ENCODE measurements at places on chromosomes 16 and 17. TPM values are rescaled to one million over a fixed set of nuclear protein-coding genes. Genes with fewer than 3 reads are reported as not detected.

KRT23 gene
- total RNA-seq = not detected

DNA sequence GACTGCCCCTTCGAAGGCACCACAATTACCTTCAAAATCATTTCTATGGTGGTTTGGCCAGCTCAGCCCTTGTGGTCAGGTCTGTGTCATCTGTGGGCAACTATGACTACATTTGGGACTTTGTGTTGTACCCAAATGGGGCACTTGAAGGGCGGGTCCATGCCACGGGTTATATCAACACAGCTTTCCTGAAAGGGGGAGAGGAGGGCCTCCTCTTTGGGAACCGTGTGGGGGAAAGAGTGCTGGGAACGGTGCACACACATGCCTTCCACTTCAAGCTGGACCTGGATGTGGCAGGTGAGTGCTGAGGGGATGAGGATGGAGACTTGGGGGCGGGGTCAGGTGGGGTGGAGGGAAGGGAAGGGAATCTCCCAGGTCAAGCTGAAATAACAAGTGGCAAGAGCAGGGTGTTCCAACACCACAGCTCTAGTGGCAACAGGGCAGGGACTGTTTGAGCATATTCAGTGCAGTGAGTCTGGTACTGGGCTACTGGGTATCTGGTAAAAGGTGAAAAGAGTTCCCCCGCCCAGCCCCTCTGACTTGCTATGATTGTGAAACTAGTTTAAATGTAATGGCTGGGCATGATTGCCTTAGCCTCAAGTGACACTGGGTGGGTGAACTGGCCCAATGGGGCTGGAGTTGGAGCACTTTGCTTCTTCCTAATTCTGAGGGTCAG lies 1.7 kb downstream of the AOC2 start:
- peaks cover 35% of the 10 kb centered on the region for H3K36me3 ChIP-seq
- H3K4me3 ChIP-seq = no peak overlapping the region
- DNase-seq = no peak
- peaks cover 5% of the 10 kb centered on the region for H3K27me3 ChIP-seq

SMIM22 gene
- total RNA-seq = not detected

- peak overlapping the region; percentile 55 for H3K4me3 ChIP-seq
- no peaks in the 10 kb centered on the region for H3K36me3 ChIP-seq
- no peak overlapping the region for H3K27ac ChIP-seq
- H3K27me3 ChIP-seq = peaks cover 13% of the 10 kb centered on the region
- DNase-seq = peak; percentile 61
- peaks cover 6% of the 10 kb centered on the region for H3K4me1 ChIP-seq
These were observed 135.4 kb downstream of the KCNJ12 start for GRCh38 chr17:21511363-21512195.

DNA sequence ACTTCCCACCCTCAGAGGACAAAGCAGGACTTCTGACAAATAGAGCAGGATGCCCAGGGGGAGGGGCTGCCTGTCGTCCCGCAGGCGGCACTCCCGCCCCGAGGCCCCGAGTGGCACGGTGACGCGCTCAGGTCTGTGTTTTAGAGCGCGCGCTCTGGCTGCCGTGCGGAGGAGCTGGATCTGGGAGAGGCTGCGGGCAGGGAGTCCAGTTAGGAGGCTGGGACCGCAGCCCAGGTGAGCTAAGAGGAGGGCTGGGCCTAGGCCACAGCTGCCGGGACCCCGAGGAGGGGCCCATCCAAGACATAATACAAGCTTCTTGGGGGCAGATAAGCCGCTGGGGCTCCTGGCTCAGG lies 6.4 kb downstream of the DOC2A start:
- no peaks in the 10 kb centered on the region for H3K27me3 ChIP-seq
- H3K4me3 ChIP-seq = no peak overlapping the region
- H3K4me1 ChIP-seq = no peaks in the 10 kb centered on the region
- H3K27ac ChIP-seq = no peak overlapping the region
- no peaks in the 10 kb centered on the region for H3K36me3 ChIP-seq
- no peak for DNase-seq

DNA sequence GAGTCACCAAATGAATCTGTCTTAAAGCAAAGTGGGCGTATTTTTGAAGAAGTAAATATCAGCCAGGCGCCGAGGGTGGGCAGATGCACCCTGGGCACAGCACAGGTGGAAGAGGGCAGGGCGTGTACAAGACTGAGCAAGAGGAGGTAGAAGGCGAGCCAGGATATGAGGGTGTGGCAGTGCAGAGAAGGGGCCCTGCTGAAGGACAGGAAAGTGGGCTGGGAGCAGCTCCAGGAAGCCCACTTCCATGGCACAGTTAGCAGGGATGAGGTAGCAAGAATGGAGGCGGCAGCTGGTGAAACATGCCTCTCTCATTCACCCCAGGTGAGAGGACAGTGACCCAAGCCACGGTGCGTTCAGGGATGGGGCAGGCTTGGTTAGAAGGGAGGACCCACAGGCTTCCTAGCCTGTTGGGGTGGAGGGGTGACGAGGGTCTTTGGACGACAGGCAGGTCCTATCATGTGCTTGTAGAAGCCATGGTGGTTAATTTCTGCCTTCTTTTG lies 149.3 kb downstream of the CLEC16A start:
- DNase-seq = no peak
- no peak overlapping the region for H3K27ac ChIP-seq
- peaks cover 20% of the 10 kb centered on the region for H3K4me1 ChIP-seq
- H3K27me3 ChIP-seq = no peaks in the 10 kb centered on the region
- no peaks in the 10 kb centered on the region for H3K36me3 ChIP-seq

DNA sequence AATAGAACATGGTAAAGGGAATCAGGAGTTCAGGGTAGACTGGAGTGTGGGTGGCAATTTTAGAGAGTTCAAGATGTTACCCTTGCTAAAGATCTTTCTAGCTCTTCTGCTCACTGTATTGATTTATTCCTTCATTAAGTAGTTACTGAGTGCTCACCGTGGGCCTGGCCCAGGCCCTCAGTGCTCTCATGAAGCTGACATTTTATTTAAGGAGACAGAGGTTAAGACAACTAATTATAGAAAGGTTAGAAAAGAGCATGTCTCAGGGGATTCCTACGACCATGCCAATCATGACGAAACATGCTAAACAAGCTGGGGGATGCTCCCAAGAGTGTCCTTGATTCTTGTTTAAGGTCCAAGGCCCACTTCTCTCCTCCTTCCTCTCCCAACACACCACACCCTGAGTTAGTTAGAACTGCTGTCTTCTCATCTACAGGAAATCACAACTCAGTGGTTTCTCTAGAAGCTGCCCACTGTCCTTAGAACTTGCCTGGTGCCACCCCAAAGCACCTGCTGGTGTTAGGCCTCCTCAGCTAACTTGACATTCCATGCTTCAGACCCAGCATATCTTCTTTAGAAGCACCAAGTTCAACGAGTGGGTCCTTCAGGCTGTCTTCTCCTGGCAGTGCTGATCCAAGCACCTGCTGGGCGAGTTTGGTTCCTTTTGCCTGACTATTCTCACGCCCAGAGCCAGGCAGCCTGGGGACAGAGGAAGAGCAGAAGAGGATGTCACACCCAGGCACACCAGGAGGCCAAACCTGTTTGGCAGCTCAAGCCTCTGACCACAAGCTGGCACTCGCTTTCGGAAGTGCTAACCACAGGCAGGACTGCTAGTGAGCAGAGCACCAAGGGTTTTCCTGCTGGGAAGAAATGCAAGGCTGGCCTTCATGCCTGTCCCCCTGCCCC lies 79.0 kb downstream of the GAS7 start:
- H3K27ac ChIP-seq = no peak overlapping the region
- H3K27me3 ChIP-seq = no peaks in the 10 kb centered on the region
- H3K4me3 ChIP-seq = no peak overlapping the region

DNA sequence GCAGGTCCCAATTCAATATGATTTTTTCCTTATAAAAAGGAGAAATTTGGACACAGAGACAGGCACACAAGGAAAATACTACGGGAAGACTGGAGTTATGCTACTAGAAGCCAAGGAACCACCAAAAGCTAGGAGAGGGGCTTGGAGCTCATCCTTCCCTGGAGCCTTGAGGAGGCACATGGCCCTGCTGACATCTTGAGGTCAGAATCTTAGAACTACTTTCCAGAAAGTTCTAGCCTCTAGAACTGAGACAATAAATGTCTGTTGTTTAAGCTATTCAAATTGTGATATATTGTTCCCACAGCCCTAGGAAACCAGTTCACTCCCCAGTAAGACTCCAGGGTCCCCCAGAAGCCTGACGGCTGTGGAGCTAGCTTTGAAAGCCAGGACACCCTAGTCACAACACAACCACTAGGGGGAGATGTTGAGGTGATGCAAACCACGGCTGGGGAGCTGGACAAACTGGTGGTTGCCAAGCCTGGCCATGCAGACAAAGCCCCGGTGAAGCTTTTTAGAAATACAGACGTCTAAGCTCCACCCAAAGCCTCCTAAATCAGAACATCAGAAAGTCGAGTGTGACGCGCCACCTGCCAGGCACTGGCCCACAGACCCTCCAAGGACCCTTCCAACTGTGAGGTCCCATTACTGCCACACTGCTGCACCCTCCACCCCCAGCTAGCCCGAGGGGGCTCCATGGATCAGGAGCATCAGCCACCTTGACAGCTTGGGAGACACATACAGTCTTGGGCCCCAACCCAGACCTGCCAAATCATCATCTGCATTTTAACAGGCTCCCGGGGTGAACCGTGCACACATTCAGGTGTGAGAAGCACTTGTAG lies 106.4 kb downstream of the SLC39A11 start:
- peaks cover 16% of the 10 kb centered on the region for H3K4me1 ChIP-seq
- H3K4me3 ChIP-seq = no peak overlapping the region
- no peaks in the 10 kb centered on the region for H3K36me3 ChIP-seq
- no peaks in the 10 kb centered on the region for H3K27me3 ChIP-seq
- DNase-seq = peak; percentile 30

DNA sequence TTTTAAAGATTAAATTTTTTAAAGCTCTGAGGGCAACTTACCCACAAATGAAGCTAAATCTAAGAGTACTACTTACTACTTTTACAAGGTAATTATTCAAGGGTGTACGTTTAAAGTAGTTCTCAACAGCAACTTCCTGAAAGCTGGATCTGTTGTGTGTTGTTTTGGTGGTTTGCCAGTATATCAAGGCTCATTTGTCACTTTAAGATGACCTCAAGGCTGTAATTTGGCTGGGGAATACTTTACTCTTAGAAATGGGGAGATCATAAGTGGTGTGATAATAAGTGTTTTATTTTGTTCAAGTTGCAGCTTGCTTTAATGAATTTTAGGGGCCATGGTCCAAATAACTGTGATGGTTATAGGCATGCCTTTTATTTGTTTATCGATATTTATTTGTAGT lies 30.4 kb downstream of the AP2B1 start:
- H3K4me3 ChIP-seq = no peak overlapping the region
- H3K4me1 ChIP-seq = no peaks in the 10 kb centered on the region
- no peak overlapping the region for H3K27ac ChIP-seq
- peaks cover 16% of the 10 kb centered on the region for H3K36me3 ChIP-seq
- no peaks in the 10 kb centered on the region for H3K27me3 ChIP-seq
- DNase-seq = no peak

GRCh38 chr16:48318630-48319029 lies 66.6 kb downstream of the SIAH1 start:
- peaks cover 19% of the 10 kb centered on the region for H3K4me1 ChIP-seq
- DNase-seq = peak; percentile 73
- H3K4me3 ChIP-seq = no peak overlapping the region
- no peak overlapping the region for H3K27ac ChIP-seq

Measured in astrocyte (in vitro differentiated cells and primary cell).